ENCODE measurements at places on chromosomes 4 and X.

DNA sequence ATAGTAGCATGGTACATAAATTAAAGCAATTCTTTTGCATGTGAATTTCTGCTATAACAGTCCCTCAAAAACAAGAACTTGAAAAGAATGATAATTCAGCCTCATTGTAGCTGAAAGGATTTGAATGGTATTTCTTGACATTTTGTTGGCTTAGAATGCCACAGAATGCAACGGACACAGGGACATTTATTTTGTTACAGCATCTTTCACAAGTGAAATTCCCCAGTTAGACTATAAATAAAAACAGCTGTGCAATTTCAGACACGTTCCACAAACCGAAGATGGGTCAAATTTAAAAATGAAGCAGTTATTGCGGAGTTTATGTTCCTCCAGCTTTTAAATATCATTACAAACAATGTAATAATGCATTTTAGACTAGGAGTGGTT, 82.8 kb upstream of the AMELX start:
- DNase-seq, result no peak

DNA sequence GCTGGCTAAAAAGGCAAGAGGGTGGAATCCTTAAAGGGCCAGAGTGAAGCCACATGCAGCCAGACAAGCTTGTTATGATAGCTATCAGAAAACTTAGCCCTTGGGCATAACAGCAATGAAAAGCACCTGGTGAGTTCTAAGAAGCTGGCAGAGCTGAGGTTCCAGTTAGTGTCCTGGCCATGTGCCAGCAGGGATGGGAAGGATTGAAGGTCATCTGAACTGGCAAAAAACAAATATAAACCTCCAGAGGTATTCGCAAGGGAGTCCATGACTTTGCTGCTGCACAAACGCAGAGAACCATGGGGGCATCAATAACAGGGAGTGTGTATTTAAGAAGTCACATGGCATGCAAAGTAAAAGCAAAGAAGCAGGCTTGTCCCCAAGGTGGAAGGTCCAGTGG, 208.9 kb downstream of the FAM47A start:
- no peak for DNase-seq

DNA sequence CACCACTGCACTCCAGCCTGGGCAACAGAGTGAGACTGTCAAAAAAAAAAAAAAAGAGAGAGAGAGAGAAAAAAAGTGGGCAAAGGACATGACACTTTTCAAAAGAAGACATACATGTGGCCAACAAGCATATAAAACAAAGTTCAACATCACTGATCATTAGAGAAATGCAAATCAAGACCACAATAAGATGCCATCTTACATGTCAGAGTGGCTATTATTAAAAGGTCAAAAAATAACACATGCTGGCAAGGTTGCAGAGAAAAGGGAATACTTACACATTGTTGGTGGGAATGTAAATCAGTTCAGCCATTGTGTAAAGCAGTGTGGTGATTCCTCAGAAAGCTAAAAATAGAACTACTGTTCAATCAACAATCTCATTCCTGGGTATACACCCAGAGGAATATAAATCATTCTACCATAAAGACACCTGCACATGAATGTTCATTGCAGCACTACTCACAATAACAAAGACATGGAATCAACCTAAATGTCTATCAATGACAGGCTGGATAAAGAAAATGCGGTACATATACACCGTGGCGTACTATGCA, 94.9 kb upstream of the TRIM2 start:
- DNase-seq, result no peak

DNA sequence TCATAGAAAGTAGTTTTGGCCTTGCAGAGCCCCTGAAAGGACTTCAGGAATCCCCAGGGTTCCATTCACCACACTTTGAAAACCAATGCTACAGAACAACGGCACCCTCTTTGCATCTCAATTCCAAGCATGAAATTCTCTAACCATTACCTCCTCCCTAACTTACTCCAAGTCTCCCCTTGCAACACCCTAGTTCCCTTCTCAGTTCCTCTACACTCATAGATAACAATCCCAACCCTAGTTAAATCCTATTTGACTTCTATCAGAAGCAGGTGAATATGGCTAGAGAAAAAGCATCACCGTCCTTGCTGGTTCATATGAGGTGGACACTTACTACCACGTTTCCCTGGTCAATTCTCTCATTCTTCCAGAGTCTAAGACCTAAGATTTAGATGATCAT, 2.4 kb downstream of the RCHY1 start:
- DNase-seq, result no peak

GRCh38 chr4:33149658-33150524, 2429.7 kb downstream of the PCDH7 start:
- DNase-seq, result no peak

GRCh38 chrX:26918631-26919030, 544.5 kb downstream of the PPP4R3C start:
- DNase-seq, result no peak

GRCh38 chrX:64191281-64192010, 14.1 kb downstream of the AMER1 start:
- DNase-seq, result no peak

- no peak for DNase-seq
Observed at GRCh38 chr4:144202081-144202480, 61.6 kb upstream of the GYPA start.

GRCh38 chr4:80101071-80101791, 28.2 kb upstream of the ANTXR2 start:
- DNase-seq, result no peak

DNA sequence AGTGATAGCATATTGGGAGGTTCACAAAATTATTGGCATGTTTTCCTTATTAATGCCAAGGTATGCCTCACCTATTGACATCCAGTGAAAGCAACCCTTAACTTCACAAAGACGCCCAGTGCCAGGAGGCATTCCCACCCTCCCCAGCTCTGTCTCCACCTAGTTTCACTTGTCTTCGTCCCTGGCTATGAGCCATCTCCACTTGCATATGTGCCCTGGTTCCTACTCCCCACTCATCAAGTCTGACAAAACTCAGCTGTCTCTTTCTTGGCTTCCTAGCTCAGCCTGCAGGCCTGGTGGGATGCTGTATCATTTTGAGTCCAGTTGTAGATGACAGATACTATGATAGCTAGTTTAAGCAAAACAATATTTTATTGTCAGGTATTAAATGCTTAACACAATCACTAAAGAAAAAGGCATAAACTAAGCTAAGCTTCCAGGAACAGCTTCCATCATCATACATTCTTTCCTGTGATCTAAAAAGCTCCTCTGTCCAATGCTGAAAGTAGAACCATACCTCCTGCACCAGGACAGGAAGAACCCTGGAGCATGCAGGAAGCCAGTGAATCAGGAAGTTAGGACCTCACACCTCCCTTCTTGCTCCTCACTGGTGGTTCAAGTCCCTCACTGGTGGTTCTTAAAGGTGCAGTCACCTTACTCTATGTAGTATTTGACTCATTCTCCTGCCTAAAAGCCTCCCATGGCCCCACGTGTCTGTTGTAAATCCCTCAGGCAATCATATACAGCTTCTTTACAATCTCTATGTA, 410.3 kb upstream of the RASGEF1B start:
- DNase-seq, result no peak

- DNase-seq, result no peak
Observed at GRCh38 chrX:35741142-35741541, 57.0 kb upstream of the MAGEB16 start.

DNA sequence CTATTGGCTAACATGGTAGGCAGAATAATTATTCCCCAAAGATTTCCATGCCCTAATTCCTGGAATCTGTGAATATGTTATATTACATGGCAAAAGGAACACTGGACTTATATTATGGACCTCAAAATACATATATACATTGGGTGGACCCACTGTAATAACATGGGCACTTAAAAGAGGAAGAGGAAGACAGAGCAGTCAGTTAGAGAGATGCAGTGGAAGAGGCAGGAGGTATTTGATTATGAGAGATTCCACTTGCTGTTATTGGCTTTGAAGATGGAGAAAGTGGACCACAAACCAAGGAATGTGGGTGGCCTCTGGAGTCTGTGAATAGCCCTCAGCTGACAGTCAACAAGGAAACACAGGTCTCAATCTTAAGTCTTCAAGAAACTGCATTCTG, 14.0 kb upstream of the ART3 start:
- no peak for DNase-seq

DNA sequence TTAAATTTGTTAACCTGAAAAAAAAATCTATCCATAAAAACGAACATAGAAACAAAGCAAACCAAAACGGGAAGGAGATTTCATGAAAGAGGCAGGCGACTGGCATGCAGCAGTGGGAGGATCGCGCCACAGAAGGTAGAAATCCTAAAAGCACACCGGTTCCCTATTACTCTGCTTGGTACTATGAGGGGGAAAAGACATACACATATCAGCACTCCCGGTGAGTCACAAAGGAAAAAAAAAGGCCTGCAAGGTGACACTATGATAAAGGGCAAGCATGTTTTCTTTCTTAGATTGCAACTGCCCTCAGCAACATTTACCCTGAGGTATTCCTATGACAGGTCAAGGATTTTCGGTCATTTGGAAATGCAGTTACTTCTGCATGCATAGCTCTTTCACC, 60.6 kb upstream of the NAP1L5 start:
- DNase-seq, result no peak

- DNase-seq, result no peak
Observed at GRCh38 chrX:134782796-134783195, 124.5 kb upstream of the PLAC1 start.

GRCh38 chrX:13994104-13994503, 35.6 kb downstream of the GEMIN8 start:
- DNase-seq, result no peak

DNA sequence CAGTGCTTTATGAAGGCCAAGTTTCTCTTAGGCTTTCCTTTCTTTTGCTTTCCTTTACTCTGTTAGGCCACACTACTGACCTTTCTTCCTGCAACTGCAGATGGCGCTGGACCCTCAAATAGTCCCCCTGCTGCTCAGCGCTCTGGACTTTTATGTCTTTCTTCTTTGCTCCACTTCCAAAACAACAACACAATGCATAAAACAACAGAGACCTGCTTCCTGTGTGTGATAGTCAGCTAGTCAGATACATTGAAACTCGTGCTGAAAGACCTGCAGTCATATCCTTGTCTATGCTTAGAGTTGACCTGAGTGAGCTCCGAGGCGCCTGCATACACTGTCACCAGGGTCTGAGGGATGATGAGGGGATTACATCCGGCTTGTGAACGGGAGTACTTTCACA, 108.9 kb upstream of the TEX13D start:
- no peak for DNase-seq

DNA sequence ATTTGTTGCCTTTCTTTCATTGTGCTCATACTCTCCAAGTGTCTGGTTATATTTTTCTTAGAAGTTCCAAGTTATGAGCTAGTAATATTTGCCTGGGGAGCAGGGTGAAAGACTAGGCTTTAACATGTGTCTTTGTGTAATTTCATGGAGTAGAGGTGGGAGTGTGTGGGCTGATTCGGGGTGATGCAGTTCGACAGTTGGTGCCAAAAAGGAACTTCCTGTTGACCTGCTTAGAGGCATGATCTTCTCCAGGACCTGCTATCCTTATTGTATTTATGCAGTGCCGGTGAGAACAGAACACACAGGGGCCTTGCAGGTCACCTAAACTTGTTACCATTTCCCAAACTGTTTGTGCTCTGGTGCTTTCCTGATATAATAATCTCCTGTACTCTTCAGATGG, 21.2 kb downstream of the USP53 start:
- no peak for DNase-seq

DNA sequence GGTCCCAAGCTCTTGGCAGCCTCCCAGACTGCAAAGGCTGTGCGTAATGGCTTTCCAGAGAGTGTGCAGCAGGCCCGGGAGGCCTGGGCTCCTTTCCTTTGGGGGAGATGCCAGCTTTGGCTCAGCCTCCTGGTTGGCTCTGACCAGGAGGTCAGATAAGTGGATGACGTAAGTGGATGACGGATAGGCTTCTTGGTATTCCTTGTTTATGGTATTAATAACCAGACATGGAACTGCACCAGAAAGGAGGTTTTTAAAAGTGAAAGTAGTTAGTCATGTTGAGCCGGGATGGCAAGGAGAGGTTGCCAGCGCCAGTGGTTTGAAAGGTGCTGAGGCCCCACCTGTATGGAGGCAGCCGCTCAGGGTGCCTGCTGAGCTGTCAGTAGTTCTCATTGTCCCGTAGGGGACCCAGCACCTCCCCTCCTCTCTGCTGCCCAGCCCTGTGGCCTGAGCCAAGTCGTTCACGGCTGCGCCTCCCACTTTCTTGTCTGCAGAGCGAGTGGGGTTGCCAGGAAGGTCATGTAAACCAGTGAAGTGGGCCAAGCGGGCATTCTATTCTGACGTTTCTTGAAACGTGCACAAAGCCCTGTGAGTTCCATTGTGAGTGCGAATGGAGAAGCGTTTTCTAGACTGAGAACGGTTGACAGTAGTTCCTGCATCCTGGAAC, 28.7 kb upstream of the STOX2 start:
- DNase-seq, result no peak

GRCh38 chrX:48800574-48801279, 1.1 kb upstream of the HDAC6 start:
- DNase-seq, result no peak

GRCh38 chr4:181611033-181611711, 632.0 kb upstream of the TENM3 start:
- no peak for DNase-seq

DNA sequence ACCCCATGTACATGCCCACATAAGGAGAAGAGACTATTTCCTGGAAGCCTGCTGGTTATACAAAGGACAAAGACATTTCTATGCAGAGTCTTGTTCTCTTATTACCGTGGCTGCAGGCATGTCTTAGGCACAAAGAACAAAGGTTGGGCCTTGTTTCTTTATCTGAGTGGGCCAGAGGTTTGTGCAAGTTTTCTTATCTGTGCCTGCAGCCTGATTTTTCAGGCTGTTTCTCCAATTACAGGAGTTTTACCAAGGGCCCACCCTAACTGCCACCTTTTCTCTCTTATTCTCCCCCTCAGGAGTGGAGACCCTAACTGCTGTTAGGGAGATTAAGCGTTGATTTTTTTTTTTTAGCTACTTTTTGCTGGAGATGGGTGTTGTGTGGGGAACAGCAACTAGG, 3.5 kb downstream of the TENT5D start:
- DNase-seq, result no peak

GRCh38 chr4:11624370-11624769, 195.7 kb upstream of the HS3ST1 start:
- DNase-seq, result no peak

GRCh38 chr4:87884976-87885549, 52.3 kb downstream of the MEPE start:
- no peak for DNase-seq

DNA sequence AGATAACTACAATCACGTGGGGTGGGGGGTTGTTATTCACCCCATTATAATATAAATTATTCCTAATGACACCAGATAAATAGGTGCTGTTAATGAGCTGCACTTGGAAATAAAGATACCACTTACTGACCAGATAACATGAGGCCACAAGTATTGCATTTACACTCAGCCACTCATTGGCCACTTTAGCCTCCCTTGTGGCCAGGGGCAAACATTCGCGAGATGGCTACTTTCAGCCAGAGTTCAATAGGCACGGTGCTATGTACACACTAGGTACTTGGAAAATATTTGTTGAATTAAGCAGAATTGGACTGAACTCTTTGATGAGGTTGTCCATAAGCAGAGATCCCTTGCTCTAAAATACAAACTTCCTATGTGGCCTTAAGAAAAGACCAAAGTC, 713.7 kb upstream of the TENM3 start:
- DNase-seq, result no peak

- no peak for DNase-seq
Observed at GRCh38 chrX:114626323-114626722, 42.4 kb downstream of the HTR2C start.

GRCh38 chrX:45749375-45749774, 548.7 kb upstream of the DIPK2B start:
- no peak for DNase-seq

- DNase-seq, result no peak
Observed at GRCh38 chr4:73259571-73260090, 1.0 kb upstream of the ANKRD17 start.

Measured in stimulated activated CD8-positive, alpha-beta memory T cell treated with anti-CD3 and anti-CD28 coated beads, Interleukin-7, amount 100 ng/mL, for 4 hours (primary cell).